ENCODE measurements at places on chromosomes 3 and 15. TPM values are rescaled to one million over a fixed set of nuclear protein-coding genes. Genes with fewer than 3 reads are reported as not detected.
A peak's percentile ranks its signal among the peaks of the same experiment; 100 is the strongest.

- DNase-seq: no peak
These were observed 313.9 kb downstream of the PTPRG start for GRCh38 chr3:61875046-61875844.

DNA sequence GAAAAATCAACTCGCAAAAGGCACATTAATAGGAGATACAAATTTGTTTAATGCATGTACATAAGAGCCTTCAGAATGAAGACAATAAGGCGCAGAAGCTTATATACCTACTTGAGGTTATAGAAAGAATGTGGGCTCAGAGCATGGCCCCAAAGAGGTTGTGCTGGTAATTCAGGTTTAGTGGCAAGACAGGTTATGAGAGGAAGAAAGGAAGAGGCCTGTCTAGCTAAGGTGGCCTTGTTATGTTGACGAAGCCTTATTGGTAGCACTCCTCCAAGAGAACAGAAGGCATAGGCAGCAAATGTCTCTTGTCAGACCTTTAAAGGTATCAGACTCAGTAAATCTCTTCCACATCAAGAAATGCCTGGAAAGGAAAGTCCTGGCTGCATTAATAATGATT, 290.8 kb downstream of the MCTP2 start:
- DNase-seq: no peak

DNA sequence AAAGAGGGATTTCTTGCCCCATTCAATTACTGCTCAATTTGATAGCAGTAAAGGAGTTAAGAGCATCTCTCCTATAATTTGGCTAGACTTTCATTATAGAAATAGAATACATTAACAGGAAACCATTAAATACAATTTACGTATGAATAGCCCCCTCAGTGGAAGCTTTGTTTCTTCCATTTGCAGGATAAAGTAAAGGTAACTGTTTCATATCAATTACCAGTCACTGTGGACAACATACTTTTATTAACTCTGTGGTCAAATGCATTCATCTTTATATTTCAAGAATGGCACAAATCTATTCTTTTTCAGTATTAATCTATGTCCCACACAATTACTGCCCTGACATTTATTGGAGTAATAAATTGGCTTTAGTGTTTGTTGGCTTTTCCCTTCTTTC, 613.4 kb downstream of the NLGN1 start:
- no peak for DNase-seq

DNA sequence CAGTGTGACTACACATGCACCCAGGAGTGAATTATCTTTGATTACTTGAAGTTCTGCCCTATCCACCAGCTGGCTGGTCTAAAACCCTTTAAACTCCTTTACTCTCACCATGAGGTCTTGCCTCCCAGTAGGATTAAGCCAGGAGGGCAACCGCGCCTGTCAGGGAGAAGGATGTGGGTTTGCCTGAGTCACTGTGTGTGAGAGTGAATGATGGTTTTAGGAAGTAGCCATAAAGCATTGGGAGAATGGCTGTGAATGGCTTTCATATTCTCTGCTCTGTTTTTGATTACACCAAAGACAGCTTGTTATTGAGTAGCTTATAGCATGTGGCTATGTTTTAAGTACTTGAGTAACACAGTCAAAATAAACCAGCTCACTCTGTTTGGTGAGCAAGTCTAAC, 637.7 kb upstream of the TBL1XR1 start:
- DNase-seq: peak; percentile 84

- no peak for DNase-seq
These were observed 22.8 kb upstream of the C2CD4B start for GRCh38 chr15:62187910-62188309.

- no peak for DNase-seq
These were observed 29.3 kb downstream of the KNL1 start for GRCh38 chr15:40623361-40623760.

DNA sequence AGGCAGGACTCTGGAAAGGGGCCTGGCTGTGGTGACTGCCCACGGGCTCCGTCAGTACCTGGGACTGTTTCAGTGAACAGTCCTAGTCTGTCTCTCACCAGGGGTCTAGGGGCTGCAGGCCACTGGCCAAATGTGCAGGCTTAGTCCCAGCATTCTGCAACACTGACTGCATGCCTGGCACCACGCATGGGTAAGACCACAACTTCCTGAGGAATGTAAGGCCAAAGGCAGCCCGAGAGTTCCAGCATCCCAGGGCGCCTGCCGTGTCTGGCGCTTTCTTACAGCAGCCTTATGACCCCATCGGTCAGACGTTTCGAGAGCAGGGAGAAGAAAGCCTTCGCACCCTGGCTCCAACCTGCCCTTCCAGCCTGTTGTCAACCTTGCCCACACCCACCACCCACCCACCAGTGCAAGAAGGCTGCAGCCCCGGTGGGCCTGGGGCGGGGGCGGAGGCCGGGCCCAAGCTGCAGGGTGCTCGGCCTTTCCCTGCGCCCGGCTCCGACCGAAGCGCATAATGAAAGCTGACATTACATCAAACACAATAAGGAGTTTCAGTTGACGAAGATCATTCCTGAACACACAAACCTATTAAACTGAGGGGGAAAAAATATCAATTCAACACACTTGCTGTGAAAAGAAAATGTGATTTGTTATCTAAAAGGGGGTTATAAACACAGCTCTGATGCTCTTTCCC, 29.5 kb upstream of the TMEM115 start:
- DNase-seq: no peak

Gene RETNLB
- total RNA-seq: not detected

Gene UPK1B
- 4.8 TPM for total RNA-seq

Gene KNSTRN
- 69.1 TPM for total RNA-seq

Data from foreskin keratinocyte (primary cell).